Airway epithelial cell (primary cell): ENCODE measurements at places on chromosomes 2 and 18. TPM values are rescaled to one million over a fixed set of nuclear protein-coding genes. Genes with fewer than 3 reads are reported as not detected.

The AQP12A gene
- not detected in 2 replicates for total RNA-seq

The LAMA3 gene
- 362 and 462 TPM in 2 replicates for total RNA-seq

The RGPD3 gene
- total RNA-seq = 0.09 and 0.14 TPM in 2 replicates

The OTX1 gene
- 4.2 and 4.7 TPM in 2 replicates for total RNA-seq

The HOXD13 gene
- not detected in 2 replicates for total RNA-seq
